ENCODE measurements at places on chromosomes 6 and 20.

DNA sequence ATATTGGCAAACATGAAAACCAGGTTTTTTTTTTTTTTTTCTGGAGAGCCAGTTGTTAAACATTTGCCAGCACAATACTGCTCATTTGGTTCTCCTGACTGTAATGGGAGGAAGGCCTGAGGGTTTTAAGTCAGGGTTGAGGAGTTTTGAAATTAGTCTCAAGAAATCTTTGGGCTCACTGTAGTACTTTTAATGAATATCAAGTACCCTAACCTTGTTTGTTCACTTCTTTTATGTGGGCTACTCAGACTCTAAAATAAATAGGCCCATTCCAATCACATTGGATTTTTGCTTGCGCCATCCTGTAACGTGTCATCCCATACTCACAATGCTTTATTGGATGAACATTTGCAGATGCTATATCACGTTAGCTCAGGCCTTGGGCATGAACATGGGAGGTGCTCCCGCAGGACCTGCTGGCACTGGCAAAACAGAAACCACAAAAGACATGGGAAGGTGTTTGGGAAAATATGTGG is 146.9 kb downstream of the DNAH8 start:
- peak; percentile 98 for DNase-seq

GRCh38 chr6:30568245-30568644 is 3.0 kb upstream of the ABCF1 start:
- no peak for DNase-seq

- no peak for DNase-seq
Observed at GRCh38 chr6:27757307-27757706, 154.9 kb downstream of the OR2B2 start.

DNA sequence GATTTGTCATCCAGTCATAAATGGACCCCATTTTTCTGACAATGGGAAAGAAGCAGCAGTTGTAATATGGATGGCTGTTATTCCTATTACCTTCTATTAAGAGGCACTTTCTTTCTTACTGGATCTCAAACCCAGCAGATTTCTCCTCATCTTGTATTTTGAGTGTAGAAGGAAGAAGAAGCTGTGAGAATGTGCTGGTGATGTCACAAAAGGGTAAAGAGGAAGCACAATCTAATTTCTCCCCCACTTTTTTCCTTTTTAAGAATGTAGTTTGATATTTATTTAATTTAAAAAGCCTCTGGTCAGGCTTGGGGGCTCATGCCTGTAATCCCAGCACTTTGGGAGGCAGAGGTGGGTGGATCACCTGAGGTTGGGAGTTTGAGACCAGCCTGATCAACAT is 100.0 kb upstream of the JARID2 start:
- no peak for DNase-seq

GRCh38 chr6:41684311-41685180 is 46.3 kb downstream of the MDFI start:
- DNase-seq, result no peak

DNA sequence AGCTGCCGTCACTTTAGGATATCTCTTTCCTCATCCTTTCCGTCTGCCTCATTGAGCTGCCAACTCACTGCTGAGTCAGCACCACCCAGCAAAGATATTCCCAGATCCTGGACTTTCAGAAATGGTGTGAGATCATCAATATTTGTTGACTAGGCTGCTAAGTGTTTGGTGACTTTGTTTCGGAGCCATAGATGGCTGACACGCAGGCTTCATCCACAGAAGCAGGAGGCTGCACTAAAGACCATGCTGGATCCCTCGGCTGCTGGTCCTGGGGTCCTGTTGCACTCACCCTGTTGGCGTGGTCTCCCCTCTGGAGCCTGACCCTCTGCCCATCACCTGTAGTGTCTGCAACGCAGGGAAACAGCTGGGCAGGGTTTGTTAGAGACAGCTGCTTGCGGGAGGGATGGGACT is 96.5 kb downstream of the ERMARD start:
- DNase-seq, result no peak

DNA sequence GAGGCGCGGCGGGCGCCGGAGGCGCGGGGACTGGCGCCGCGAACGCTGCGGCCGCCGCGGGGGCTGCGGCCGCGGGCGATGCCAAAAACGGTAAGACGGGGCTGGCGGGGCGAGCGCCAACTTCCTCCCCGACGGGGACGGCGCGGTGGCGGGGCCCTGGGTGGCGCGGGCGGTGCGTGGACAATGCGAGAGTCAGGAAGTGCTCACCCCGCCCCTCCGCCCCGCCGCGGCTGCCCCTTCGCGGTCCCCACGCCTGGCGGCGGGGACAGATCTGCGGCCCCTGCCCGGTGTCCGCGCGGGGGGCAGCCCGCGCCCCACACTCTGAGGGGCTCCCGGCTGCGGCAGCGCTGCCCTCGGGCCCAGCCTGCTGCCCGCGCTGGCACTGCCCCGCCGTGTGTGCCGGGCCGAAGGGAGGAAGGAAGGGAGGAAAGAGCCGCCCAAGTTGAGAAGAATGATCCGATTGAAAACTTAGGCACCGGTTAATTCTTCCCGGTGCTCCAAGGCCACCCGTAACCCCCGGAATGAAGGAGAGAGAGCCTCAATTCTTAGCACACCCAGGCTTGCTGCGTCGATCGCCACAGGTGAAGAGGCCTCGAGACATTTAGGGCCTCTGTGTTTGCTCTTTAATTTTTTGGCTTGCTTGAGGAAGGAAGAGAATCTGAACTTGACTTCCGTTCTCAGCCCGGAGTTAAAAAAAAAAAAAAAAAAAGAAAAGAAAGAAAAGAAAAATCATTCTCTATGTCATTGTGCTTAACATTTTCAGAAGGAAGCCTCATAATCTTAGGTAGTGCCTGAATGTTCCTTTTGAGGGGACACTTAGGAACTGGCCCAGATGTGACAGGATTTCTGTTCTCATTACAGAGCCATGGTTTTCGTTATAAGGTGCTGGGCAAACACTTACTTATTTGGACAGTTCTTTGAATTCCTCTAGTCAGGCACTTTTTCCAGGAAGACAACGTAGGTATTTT is 982 bp downstream of the HECA start:
- DNase-seq, result no peak

- no peak for DNase-seq
Observed at GRCh38 chr6:31168606-31169005, 1.9 kb downstream of the POU5F1 start.

GRCh38 chr6:50145125-50145524 is 95.4 kb upstream of the DEFB112 start:
- no peak for DNase-seq

DNA sequence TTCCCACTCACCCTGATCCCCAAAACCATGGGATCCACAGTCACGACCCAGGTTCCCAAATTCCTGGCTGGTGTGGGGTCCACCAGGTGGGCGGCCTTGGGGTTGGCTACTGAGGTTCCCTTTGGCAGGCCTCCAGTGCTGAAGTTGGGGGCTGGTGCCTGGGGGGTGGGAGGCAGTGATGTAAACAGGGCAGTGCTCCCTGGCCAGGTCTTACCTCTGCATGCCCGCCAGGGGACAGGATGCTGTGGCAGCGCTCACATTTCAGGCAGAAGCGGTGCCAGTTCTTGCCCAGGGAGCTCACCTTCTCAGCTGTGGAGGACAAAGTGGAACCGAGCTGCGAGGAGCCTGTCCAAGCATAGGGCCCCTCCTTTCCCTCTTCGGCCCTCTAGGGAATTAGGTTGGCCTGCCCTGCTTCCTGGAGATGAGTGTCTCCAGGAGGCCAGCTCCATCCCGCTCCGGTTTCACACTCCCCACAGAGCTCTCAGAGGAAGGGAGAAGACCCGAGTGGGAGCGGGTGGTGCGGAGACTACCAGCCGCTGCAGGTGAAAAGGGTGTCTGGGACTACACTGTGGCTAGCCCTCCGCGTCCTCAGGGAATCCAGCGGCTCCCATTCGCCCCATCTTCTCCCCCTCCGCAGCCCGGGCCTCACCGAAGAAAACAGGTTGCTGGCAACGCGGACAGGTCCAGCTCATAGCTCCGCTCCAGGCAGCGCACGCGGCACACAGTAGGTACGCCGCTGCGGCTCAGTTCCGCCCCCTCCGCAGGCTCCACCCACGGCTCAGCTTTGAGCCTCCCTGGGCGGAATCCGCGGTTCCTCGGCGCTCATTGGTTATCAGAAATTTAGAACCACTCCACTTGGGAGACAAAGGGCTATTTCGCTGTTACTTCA is at the start of gene CRIP3:
TSS of gene CRIP3 (minus strand) at position 726 of the 889 bp plus-strand sequence. CDS start at position 692, 34 bp downstream.
- peak; percentile 78 for DNase-seq

GRCh38 chr6:121548131-121548530 is 112.7 kb downstream of the GJA1 start:
- no peak for DNase-seq

DNA sequence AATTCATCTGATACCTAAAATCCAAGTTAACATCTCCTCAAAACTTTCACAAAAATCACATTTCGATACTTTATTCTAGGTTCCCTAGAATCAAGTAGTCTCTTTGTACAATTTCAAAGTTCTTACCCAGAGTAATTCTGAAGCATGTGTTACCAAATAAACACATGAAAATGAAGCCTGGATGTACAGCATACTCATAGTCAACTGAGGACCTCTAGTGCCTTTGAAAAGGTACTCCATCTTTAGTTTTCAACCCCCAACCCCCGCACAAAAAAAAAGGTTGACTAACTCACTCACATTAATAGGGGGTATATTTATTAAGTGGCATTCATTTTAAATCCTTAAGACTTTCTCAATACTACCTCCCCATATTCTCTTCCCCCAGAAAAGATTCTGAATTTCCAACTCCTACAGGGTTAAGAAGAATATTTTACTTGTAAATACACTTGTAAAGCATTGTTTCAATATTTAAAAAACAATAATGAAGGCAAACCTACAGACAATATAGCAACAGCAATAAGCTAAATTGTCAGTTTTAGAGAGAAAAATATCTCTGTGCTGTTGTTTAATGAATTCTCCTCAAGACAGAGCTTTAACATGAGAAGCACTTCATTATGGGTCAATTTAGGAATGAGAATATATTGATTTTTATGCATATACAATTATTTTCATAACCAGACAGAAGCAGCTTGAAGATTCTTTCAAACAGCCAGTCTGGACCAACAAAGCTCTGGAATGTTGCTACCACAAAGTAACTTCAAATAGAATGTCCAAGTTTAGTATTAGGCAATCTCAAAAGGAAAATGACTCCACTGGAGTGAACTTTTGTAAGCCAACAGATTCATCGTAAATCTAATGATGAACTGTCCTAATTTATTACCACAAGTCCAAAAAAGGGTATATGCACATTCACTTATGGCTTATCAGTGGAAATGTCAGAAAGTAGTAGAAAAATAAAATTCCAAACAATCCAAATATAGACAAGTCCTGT is 3.3 kb downstream of the PLN start:
- peak; percentile 78 for DNase-seq

- DNase-seq, result no peak
Observed at GRCh38 chr6:170423814-170424603, 117.5 kb downstream of the FAM120B start.

DNA sequence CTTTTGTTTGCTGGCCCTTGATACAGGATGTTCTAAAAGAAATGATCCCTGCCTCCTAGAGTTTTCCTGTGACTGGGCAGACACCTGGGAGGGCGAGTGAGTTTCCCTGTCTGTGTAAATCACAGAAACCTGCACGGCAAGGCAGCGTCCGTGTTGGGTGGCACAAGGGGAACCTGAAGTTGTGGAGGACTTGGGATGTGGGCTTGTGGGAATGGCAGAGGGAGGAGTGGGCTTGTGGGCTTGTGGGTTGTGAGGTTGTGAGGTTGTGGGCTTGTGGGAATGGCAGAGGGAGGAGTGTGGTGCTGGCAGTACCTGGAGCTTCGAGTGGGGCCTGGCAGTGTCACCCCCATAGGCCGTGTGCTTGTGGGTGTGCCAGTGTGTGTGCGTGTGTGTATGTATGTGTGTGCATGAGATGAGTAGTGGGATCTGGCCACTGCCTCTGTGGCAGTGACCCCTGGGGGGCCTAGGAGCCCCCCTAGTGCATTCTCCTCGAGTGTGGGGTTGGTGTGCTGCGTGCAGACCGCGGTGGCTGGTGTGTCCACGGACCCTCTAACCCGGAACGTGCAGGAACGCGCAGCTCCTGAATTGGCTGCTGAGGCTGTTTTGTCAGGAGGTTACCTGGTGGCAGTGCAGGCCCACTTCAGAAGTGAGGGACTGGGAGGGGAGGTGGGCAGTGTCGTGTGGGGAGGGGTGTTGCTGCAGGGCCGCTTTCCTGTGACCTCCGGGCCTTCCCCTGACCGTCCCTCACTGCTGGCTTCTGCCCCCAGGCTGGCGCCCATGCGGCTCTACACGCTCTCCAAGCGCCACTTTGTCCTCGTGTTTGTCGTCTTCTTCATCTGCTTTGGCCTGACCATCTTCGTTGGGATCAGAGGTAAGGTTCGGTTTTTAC is 13.0 kb downstream of the TMEM181 start:
- DNase-seq, result no peak

- no peak for DNase-seq
Observed at GRCh38 chr6:13536796-13537526, 37.4 kb upstream of the SIRT5 start.

- no peak for DNase-seq
Observed at GRCh38 chr6:8017276-8017701, 46.9 kb downstream of the BLOC1S5 start.

- no peak for DNase-seq
Observed at GRCh38 chr6:145457556-145457955, 277.8 kb downstream of the EPM2A start.

DNA sequence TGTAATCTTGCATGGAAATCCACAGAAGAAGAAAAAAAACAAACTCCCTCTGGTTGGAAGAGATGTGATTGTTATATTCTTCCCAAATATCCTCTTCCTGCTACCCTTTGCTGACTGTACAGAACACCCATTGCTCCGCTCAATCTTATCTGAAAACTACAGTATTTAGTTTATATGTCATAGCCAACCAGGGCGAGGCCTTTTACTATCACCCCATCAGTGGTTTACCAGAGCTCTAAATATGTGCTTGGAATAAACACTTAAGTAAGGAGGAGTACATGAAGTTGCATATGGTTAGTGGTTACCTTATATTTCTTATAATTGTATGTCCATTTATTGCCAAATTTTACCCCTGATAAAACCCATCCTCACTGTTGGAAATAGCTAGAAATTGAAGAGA is 12.2 kb downstream of the PRL start:
- no peak for DNase-seq

Measured in DMS79 treated with DMSO at 0.1 percent for 48 hours (cell line).